ENCODE measurements at places on chromosomes 2 and 18.

DNA sequence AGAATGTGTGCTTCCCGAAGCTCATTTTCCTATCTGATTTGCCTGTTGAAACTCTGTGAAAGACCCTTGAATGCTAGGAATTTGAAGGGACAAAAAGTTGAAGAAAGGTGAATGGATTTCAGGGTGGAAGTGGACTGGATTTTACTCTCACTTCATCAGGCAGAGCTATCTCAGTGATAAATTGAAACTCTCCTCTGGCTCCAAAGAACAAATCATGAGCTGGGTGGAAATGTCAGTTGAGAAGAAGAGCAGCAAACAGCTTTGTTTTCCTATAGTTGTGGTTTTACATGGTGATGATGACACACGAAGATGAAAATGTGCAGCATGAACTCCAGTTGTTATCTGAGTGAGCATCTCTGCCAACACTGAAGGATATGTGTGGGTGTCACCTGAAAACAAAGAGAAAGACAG is 34.4 kb downstream of the CD28 start:
- no peak for DNase-seq

DNA sequence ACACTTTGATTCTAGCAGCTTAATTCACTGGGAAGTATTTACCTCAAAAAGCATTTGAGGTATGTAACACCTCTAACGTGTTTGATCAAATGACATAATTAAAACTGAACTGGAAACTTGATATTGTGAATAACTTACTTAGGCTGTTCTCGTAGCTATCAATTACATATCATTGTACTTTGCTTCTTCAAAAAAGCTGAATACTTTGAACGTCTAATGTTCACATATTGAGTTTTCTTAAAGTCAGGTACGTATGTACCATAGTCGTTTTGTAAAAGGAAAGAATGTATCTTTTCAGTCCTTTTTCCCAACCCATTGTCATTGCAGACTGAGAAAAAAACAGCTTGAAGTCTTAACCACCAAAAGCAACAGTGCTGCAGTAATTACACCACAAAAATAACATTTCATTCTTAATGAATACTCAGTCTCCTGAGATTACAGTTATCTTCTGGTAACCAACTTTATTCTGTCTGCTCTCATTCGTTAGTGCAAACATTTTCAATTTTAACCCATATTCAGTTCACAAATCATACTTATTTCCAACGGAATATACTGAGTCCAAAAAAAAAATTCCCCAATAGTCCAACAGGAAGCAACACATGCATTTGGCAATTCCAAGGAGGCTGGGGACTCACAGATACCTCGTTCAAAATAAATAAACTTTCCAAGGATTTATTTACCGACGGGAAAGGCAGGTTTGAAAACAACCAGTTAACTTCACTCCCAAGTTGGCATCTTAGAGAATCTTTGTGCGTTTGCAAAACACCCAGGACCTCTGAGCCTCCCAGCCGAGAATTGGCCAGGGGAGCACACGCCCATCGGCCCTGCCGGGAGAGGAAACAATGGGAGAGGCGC is 1.1 kb downstream of the CHN1 start:
- DNase-seq, result no peak

DNA sequence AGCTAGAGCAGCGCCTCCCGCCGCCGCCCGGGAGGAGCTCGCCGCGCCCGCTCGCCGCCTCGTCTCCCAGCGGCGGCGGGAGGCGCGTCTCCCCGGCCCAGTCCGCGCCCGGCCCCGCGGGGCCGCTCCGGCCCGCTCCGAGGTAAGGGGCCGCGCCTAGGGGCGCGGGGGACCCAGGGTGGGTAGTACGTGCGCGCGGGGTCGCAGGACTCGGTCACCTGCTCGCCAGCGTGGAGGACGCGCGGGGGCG is 259 bp downstream of the NPAS2 start:
- no peak for DNase-seq

DNA sequence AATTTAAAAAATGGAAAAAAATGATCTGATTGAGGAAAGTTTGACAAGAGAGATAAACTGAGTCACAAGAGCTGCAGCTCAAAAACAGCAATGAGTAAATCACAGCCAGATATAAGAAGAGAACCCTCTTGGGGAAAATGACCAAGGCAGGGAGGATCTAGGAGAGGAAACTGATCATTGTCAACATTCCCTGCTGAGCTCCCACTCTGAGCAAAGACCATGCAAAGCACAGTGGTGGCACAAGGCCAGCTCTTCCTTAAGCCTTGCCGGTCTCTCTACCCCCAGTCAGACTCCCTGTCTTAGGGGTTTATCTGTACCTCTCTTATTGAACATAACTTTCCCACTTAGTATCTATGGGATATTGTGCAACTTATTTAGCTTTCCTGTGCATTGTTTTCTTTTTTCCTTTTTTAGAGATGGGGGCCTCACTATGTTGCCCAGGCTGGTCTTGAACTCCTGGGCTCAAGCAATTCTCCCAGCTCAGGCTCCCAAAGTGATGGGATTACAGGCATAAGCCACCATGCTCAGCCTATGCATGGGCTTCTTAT is 54.0 kb upstream of the PPP1CB start:
- no peak for DNase-seq

- DNase-seq, result no peak
These were observed 97.9 kb upstream of the ATL2 start for GRCh38 chr2:38474715-38475566.

GRCh38 chr2:58072102-58072501 is 25.5 kb downstream of the VRK2 start:
- no peak for DNase-seq

GRCh38 chr2:111662771-111663470 is 221.1 kb downstream of the ANAPC1 start:
- no peak for DNase-seq

- no peak for DNase-seq
These were observed 362.0 kb downstream of the CLIP4 start for GRCh38 chr2:29477186-29477585.

GRCh38 chr2:110124038-110124825 is 8.6 kb upstream of the MALL start:
- DNase-seq, result no peak

- no peak for DNase-seq
These were observed 308.4 kb upstream of the CDH2 start for GRCh38 chr18:28485210-28485801.

- no peak for DNase-seq
These were observed 4.7 kb upstream of the STAMBP start for GRCh38 chr2:73823916-73824523.

DNA sequence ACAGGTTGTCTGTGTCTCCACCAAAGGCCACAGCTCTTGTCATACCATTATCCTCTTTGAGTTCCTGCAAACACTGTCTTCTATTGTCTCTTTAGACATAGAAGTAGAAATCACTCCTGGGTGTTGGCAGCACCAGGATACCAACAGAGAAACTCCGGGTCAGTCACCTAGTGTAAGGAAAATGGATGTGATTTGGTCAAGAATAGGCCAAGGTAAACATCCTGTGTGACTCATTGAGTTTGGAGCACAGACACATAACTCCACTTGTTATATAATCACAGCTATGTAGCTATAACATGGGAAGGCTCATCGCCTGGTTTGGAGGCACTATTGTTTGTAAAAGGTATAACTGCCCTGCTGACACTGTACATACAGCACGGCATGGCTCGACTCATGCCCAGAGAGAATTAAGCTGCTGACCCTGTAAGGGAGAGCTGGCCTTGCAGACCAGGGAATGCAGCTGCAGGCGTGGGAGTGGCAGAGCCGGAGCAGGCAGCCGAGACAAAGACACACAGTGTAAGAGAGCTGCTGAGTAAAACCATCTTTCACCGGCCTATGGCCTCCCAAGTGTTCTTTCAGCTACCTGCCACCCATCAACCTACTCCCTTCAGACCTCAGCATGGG is 3.4 kb upstream of the TXNL1 start:
- DNase-seq, result no peak

DNA sequence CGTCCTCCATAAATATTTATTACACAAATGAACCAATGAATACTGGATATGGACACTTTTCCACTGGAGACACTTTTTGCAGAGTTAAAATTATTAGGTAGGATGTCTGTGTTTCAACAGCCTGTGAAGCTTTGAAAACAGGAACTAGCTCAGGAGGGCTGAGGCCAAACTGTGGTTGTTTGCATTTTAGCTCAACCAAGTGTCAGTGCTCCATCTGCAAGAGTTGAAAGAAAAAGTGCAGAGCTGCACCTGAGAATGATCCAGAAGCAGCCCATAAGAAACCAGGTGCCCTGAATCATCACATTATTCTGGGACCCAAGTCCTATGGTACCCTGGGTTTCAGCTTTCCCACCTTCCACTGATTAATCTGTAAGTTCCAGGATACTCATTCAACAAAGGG is 180.4 kb downstream of the TRIB2 start:
- DNase-seq, result no peak

GRCh38 chr2:38672445-38673391 is 6.8 kb downstream of the GALM start:
- DNase-seq, result no peak

GRCh38 chr18:25080211-25080610 is 271.8 kb downstream of the ZNF521 start:
- no peak for DNase-seq

GRCh38 chr2:46252891-46253659 is 44.1 kb upstream of the EPAS1 start:
- no peak for DNase-seq

DNA sequence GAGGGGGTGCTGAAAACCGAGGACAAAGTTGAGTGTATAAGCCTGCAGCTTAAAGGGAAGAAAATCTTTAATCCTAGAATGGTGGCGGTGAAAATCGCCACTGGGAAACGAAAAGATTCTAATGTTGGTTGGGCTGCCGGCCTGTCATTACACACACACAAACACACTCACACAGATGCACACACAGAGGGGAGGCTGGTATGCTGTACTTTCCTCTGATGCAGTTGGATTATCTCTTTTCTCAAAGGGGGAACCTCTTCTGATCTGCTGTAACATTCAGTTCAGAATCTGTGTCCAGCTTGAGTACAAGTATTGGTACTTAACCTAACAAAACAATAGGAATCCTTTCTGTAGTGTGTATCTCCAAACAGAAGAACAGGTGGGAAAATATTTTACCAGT is 39.0 kb downstream of the ANXA4 start:
- DNase-seq, result no peak

- DNase-seq, result no peak
These were observed 402.7 kb downstream of the LRP1B start for GRCh38 chr2:141728142-141728541.

GRCh38 chr2:125745514-125745913 is 910.4 kb upstream of the GYPC start:
- DNase-seq, result peak; percentile 37

- DNase-seq, result no peak
These were observed 295.1 kb downstream of the GALR1 start for GRCh38 chr18:77544792-77545191.

GRCh38 chr2:55875434-55876135 is 48.0 kb downstream of the EFEMP1 start:
- DNase-seq, result no peak

- no peak for DNase-seq
These were observed 17.0 kb downstream of the FZD7 start for GRCh38 chr2:202050652-202051051.

DNA sequence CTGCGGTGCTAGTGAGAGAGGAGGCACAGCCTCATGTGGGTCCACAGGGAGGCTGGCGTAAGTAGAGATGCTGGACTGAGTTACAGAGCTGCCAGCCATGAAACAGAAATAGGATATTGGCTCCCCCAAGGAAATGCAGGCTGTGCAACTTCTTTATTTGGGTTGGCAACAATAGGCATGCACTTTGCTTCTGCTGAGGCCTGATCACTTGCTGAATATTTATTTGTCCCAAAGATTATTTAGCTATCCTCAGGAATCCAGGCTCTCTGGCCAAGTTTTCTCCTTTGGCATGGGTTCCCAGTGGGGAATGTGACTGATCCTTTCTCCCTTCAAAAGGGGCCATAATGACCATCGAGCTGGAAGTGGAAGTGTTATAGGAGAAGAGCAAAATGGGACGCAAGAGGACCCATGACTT is 60.0 kb downstream of the MAPK4 start:
- DNase-seq, result no peak

- peak; percentile 60 for DNase-seq
These were observed 211.8 kb downstream of the SLC8A1 start for GRCh38 chr2:40240070-40240469.

GRCh38 chr2:128157644-128158043 is 66.6 kb downstream of the UGGT1 start:
- DNase-seq, result no peak

- DNase-seq, result no peak
These were observed 5.5 kb downstream of the FZD5 start for GRCh38 chr2:207764096-207764630.

DNA sequence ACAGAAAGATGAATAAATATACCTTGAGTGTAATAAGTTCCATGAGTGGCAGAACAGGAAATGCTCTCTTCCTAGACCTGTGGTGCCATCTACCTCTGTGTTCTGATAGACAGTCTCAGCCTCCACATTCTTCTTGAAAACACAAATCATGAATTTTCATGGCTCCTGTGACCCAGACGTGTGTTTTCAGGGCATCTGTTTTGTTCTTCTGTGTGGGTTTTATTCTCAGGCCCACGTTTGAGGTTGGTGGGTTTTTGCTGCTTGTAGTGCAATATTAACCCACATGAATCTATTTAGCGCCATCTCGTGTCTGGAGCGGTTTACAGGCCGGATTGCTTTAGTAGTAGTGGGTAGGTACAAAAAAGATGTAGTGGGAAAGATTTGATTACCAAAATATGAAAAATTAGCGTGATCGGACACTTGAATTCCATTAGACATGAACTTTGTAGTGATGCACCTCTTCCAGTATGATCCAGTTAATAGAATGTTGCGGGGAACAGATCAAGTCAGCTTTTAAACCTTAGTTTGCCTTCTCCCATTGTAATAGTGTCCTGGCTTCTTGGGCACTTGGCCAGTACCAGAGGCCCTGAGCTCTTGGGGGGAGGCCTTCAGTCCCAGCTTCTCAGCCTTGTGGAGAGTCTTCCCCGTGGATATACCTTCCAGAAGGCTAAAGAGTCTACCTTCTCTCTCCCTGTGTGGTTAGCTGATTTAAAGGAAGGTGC is 256.5 kb downstream of the TPGS2 start:
- no peak for DNase-seq

DNA sequence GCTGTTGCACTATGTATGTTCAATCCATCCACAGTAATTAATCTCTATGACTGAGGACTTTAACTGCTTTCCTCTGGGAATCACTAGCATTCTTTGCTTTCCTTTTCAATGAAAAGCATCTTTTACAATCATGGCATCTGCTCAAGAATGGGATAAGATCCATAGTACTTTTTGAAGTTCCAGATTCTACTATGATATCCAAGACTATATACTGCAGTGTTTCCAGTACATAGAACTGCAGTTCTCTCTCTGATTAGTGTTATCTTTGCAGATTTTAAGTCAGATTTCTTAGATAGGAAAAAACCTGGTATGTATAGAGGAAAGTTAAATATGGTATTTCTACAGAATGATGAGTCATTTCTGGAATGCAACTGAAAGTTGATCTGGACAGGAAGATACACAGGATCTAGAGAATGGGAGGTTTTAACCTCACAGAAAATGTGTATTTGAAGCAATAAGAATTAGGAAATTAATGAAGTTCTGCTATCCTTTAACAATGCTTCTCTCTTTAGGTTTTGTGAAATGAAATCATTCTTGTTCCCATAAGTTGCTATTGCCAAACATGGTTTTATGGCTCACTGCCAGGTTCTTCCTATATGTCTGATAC is 670.7 kb downstream of the ERBB4 start:
- DNase-seq, result no peak

GRCh38 chr2:75607988-75608683 is 38.4 kb upstream of the MRPL19 start:
- DNase-seq, result no peak
